ENCODE measurements at places on chromosomes 6 and 20. TPM values are rescaled to one million over a fixed set of nuclear protein-coding genes. Genes with fewer than 3 reads are reported as not detected.

The CD83 gene
- polyA plus RNA-seq, result 3.3 TPM

The SKIC2 gene
- polyA plus RNA-seq, result 14.1 TPM

The NOTCH4 gene
- 0.15 TPM for polyA plus RNA-seq

The SNRPB gene
- 351 TPM for polyA plus RNA-seq

The DAAM2 gene
- not detected for polyA plus RNA-seq

The CCDC170 gene
- polyA plus RNA-seq, result not detected

The TMC2 gene
- polyA plus RNA-seq, result not detected

The RBPJL gene
- polyA plus RNA-seq, result not detected

The HRH3 gene
- polyA plus RNA-seq, result not detected

The TSBP1 gene
- not detected for polyA plus RNA-seq

The SRSF6 gene
- 25.4 TPM for polyA plus RNA-seq

The WFDC9 gene
- polyA plus RNA-seq, result not detected

The SYCP2 gene
- 2.3 TPM for polyA plus RNA-seq

The MYBL2 gene
- polyA plus RNA-seq, result 2.3 TPM

The ANGPT4 gene
- polyA plus RNA-seq, result not detected

The CD109 gene
- polyA plus RNA-seq, result 0.04 TPM

The CALHM5 gene
- not detected for polyA plus RNA-seq

The C6orf52 gene
- polyA plus RNA-seq, result not detected

The USP49 gene
- polyA plus RNA-seq, result 0.62 TPM

The TREML2 gene
- polyA plus RNA-seq, result not detected

The ZC3H12D gene
- not detected for polyA plus RNA-seq

The PRICKLE4 gene
- polyA plus RNA-seq, result not detected

Measured in immature natural killer cell (primary cell).